ENCODE measurements at places on chromosomes 1 and 21.

DNA sequence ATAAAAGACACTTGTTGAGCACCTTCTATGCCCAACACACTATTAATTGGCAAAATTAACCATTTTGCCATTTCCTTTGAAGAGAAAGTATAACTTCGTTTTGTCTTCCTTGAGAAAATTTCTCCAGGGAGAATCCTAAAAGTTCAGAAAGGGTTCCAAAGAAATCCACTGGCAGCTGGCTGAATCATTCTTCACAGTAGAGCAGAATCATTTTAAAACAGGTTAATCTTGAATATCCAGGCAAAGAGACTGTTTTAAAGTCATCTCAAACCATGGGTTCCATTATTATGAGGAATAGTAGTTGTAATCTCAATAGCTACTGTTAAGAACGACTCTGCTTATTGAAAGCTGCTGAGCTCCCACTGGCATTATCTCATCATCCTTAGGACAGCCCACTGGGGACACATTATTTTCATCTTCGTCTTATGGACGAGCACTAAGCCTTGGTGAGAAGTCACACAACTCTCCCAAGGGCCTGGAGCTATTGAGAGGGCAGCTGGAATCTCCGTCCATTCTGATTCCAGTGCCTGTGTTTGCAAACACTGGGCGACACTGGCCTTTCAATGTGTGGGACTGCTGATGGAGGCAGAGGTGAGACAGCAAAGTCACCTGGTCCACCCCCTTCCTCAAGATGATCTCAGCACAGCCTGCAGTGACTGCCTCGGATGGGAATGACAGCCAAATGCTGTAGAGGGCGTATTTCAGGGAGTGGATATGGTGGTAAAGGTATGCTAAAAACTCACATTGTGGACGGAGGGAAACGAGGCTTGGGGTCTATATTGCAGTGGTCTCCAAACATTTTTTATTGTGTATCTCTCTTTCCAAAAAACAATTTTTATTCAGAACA is 15.3 kb upstream of the PGBD5 start:
- no peak for DNase-seq

- peak; percentile 60 for DNase-seq
These were observed at the start of gene RGS1 for GRCh38 chr1:192575499-192576189. Gene RGS1, plus strand, starts transcription at chr1:192575773. Its CDS starts 20 bp downstream, at chr1:192575793.

GRCh38 chr1:87759421-87760087 is 430.9 kb downstream of the LMO4 start:
- no peak for DNase-seq

DNA sequence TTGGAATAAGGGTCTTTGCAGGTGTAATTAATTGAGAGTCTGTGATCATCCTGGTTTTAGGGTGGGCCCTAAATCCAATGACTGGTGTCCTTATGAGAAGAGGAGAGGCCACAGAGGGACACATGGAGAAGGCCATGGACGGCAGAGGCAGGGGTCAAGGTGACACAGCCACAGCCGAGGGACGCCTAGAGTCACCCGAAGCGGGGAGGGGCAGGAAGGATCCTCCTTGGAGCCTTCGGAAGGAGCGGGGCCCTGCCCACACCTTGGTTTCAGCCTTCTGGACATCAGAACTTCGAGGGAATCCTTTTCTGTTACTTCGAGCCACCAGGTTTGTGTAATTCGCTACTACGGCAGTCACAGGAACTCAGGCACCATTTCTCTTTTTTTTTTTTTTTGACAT is 31.1 kb downstream of the RRP1 start:
- DNase-seq: no peak

GRCh38 chr1:44581205-44581604 is 93.1 kb downstream of the TMEM53 start:
- no peak for DNase-seq

GRCh38 chr1:17134034-17134433 is 14.8 kb upstream of the PADI2 start:
- no peak for DNase-seq

- no peak for DNase-seq
These were observed 14.3 kb downstream of the G0S2 start for GRCh38 chr1:209689477-209689876.

- DNase-seq: no peak
These were observed 27.3 kb upstream of the LRRN2 start for GRCh38 chr1:204712708-204713430.

- DNase-seq: no peak
These were observed 24.2 kb downstream of the MTARC1 start for GRCh38 chr1:220810963-220811362.

DNA sequence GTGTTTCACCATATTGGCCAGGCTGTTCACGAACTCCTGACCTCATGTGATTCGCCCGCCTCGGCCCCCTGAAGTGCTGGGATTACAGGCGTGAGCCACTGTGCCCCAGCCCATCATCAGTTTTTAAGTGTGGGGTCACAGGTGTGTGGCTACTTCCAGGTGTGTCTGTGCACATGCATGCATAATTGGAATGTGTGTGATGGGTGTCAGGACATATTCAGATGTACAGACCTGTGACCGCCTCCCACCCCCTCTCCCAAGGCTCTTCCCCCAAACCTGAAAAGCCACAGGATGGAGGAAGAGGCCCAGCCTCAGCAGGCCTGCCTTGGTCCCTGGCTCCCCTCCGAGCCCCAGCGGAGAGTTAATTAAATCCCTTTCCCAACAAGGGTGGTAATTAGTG is 37.3 kb upstream of the CSF3R start:
- DNase-seq: no peak

DNA sequence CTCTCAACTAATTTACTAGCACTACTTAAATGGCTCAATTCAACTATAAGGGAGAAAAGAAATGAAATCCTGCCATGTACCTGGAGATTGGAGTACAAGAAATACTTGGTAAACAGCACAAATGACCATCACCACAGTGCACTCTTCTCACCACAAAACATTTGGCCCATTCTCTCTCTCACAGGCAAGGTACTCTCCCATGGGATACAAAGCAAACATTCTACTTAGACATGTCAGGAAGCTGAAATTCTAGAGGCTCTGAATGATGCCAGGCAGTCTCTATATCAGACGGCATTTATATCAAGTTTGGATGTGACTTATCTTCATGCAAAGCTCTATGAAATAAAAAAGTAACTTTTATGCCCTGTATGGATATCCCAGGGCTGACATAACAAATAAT is 72.5 kb downstream of the DPT start:
- no peak for DNase-seq

DNA sequence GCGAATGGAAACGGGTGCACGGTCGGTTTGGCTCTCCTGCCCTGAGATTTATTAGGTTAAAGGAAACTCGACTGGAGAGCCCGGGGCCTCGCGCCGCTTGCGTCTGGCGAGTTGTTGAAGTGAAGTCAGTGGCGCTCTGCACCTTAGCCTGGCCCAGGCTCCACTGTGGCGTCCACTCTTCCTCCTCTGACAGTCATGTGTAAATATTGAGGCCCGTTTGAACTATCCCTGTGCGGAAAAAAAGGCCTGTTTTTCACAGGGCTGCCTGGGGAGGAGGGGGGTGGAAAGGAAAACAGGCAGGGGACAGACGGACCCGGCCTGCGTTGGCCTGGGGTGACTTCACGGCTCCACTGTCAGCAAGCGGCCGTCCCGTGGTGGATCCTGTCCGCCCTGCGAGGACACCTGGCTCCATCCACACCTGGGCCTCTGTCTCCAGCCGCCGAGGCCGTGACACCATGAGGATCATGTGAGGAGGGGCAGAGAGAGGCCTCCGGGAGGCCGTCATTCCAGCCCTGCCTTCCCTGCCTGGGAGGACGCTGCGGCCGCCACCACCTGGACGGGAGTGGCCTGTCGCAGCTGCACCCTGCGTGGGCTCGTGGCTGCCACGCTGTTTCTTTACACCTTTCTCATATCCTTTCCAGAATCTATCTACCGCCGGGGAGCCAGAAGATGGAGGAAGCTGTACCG is 59.8 kb downstream of the FAAP20 start:
- no peak for DNase-seq

GRCh38 chr1:24204116-24204515 is 17.0 kb upstream of the IFNLR1 start:
- DNase-seq: no peak

GRCh38 chr1:51519865-51520699 is 1.0 kb upstream of the EPS15 start:
- no peak for DNase-seq

DNA sequence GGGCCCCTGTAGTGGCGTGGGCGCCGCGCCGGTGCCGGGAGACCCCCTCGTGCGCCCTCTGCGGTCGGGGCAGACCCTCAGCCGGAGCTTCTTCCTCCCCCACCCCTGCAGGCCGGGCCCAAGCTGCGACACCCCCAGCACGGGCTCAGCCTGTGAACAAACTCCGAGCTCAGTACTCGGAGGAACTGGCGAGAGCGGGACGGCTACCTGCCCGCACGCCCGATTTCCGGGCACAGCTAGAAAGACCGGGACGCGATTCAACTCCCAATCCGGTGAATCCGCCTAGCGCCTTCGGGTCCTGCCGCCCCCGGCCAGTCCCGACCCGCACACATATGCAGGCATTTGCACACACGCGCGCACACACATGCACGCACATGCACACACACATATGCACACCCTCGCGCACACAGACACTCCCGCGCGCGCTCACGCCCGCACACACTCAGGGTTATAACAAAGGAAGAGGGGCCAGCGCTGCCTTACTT is 580 bp upstream of the BLACAT1 start:
- no peak for DNase-seq

GRCh38 chr1:115694805-115695204 is 53.0 kb downstream of the VANGL1 start:
- no peak for DNase-seq

- DNase-seq: no peak
These were observed 281.6 kb downstream of the TPR start for GRCh38 chr1:186093437-186093836.

- no peak for DNase-seq
These were observed 63.9 kb downstream of the SSBP3 start for GRCh38 chr1:54342288-54342687.

DNA sequence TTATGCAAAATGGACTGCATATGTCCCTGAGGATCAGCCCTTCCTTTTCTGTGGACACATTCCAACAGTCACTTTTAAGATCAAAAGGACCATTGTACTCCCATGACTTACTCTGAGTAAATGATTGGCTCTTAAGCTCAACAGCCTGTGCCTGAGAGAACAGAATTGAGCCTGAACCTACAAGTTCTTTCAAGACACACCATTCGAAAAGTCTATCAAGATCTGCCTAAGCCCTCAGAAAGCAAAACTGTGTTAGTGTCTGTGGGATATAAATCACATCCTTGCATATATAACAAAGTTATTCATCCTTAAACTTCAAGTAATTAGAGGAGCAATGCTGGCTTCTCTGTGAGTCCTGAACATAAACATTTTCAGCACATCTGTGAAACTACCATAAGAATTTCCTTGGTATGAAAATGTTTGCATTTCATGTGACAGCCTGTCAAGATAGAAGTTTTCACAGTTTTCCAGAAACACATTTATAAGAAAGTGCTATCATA is 41.6 kb downstream of the PCNX2 start:
- DNase-seq: no peak

- no peak for DNase-seq
These were observed 615.5 kb downstream of the NPHP4 start for GRCh38 chr1:5376538-5377247.

DNA sequence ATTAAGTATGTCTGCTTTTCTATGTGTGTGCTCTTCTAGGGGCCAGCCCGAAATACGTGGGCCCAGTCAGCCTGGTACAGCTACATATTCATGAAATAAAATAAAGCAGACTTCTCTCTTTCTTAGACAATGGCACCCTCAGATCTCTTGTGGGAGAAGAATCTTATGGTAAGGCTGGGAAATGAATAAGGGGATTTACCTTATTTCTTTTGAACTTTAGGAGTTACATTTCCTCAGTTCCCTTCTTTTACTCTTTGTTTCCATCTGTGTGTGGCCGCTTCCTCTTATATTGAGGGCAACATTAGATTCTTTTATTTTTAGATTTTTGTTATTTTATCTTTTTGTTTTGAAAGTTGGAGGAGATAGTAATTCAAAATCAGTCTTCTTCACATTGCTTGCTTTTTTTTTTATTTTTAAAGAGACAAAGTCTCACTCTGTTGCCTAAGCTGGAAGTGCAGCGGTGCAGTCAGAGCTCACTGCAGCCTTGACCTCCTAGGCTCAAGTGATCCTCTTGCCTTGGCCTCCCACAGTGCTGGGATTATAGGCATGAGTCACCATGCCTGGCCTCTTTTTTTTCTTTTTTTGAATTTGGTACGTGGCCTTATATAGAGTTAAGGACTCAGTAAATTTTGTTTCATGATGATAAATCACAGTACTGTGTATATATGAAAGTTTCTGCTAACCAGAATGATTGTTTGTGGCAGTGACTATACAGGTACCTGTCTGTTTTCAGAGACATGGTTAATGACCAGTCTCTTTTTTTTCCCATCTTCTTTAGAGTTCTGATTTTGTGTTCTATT is 9.1 kb downstream of the LAMC1 start:
- no peak for DNase-seq

DNA sequence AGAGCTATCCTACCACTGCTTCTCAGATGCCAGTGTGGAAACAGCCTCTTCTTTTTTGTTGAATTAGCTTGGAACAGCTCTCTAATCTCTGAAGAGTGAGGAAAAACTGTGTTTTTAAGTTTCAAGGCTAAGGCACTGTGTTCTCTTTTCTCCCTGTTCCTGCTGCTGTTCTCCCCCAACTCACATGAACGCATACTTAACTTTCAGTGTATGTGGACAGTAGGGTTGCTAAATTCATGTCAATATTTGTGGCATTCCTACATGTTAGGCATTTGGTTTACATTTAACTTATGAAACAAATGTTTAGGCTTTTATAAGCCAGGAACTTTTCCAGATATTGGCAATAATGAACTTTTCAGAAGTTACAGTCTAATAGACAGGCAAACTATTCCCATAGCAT is 6.8 kb downstream of the BACH1 start:
- DNase-seq: no peak

DNA sequence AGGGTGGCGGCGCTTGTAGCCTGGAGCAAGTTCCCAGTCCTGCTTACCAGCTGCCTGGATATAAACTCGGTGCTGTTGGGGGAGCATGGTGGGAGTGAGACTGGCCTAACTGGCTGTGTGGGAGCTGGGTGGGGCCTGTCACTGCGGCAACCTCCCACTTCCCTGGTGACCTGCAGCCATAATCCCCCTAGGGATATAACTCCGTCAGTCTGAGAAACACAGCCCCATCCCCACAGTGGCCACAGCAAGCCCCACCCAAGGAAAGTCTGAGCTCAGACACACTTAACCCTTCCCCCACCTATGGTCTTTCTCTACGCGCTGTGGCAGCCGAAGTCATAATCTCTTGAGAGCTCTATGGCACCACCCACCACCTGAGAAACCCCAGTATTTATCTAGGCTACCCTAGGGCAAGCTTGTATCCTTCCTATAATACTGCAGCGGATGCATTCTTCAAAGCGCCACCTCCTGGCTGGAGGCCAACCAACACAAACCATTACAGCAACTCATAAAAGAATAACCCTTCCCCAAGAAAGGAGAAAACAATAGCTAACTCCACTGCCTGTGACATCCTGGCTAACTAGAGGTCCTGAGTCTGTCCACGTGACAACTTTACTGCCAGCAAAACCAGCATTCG is 57.4 kb downstream of the ZNF648 start:
- DNase-seq: no peak

GRCh38 chr1:212030936-212031528 is 4.3 kb downstream of the INTS7 start:
- no peak for DNase-seq

GRCh38 chr1:246110343-246111219 is 396.5 kb downstream of the SMYD3 start:
- DNase-seq: no peak

Measured in central memory CD8-positive, alpha-beta T cell (primary cell).